ENCODE measurements at places on chromosomes 13 and 19.

GRCh38 chr19:7975037-7975436 is 30.4 kb downstream of the ELAVL1 start:
- DNase-seq = no peak

- peak; percentile 88 for DNase-seq
Observed at GRCh38 chr19:52637718-52638585, at the start of gene ZNF83. Gene ZNF83 (minus strand): TSS chr19:52638355.

- DNase-seq = no peak
Observed at GRCh38 chr19:54206831-54207177, 6.1 kb downstream of the RPS9 start.

DNA sequence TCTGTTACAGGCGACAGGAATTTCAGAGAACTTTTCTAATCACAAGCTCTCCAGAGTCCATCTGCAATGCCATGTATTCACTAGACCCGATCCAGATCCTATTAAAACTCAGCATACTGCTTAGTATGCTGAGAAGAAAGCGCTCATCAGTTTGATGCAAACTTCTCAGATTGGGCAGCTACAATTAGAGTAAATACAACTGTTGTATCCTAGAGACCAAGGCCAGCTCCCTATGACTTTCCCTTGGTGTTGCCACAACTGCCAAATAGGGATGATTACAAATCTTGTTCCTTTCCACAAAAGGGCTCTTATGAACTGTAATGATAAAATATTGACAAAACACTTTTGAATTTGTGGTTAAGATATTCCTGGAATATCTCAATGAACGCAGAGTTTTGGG is 191.2 kb downstream of the SPRY2 start:
- no peak for DNase-seq

- DNase-seq = no peak
Observed at GRCh38 chr13:30354493-30355383, 47.4 kb upstream of the KATNAL1 start.

DNA sequence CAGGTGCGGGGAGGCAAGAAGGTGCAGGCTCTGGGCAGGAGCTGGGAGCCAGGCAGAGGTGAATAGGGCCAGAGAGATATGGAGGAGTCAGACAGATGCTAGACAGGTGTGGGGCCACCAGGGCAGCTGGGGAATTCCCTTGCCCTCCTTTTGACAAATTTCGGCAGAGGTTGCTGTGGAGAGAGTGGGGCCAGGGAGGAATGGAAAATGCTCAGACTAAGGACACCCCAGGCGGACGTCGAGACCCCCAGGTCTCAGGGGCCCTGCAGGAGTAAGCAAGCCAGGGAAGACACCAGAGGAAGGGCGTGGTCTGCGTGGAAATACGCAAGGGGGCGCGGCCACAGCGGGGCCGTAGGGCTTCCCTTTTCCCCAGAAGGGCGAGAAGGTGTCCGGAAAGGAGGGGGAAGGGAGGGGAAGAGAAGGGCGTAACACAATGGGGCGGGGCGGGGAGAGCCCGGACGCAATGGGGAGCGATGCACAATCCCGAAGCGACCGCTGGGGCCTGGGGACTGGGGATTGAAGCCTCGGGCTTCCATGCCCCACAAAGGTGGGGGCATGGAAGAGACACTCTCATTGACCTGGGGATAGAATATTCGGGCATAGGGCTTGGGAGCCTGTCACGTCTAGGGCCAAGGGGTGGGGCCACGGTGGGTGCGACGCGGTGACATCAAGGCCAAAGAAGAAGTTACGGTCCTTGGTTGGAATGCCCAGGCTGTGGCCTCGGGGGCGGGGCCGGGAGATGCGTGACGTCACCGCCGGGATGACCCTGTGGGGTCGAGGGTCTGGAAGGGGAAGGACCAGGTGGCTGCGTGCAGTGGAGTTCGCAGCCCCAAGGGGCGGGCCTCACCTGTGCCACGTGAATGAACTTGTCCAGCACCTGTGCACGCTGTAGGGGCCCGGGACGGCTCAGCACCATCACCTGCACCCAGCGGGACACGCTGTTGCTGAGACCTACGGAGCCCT is 8.2 kb downstream of the RASGRP4 start:
- peak; percentile 41 for DNase-seq

DNA sequence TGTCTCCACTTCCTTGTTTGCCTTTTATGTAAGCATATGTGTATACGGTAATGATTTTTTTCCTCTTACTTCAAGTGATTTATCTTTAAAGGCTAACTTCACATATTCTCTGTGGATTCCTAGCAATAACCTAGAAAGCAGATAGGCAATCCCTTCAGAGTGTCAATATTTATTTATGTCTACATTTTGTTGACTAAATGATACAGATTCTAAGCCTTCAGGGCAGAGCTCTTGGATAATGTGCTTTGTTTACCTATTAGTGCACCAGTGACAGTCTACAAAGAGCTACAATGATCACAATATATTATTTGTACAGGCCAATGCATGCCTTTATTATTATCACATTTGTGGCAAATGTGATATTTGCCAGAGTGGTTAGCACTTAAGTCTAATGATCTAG is 406.2 kb downstream of the EFNB2 start:
- DNase-seq = no peak

DNA sequence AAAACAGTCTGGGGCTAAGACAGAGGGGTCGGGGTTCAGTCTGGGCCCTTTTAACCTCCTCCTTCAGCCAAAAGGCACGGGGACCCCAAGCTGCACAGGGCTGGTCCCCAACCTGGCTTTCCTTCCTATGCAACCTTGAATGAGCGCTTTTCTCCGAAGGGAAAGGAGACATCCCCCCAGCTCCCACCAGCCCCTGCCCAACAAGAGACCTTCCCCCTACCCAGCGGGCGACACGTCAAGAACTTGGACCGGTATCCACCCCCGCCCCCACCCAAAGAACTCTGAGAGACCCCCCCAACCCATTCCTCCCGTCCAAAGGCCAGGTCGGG is 35.0 kb upstream of the NANOS3 start:
- DNase-seq = no peak

DNA sequence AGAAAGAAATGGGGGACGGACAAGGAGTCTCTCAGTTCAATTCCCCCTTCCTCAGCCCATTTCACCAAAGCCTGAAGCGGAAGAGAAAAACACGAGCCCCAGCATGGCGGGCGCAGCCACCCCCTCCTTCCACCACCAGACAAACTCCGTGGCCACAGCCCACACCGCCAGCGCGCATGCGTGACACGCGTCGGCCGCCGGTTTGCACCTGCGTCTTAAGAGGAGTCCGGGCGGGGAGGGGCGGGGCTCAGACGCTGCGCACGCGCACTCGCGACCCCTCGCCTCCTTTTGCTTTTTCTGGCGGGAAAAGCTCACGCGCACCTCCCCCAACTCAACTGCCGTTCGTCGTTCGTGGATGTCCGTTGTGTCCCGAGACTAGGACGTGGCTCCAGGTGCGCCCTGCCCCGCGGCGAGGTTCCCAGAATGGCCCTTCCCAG is at the start of gene KASH5:
Gene KASH5, plus strand, starts transcription at position 314 of the 437 bp plus-strand sequence. CDS start 2,635 bp downstream, outside the sequence.
- peak; percentile 53 for DNase-seq

GRCh38 chr19:30092721-30093569 is 150.9 kb downstream of the URI1 start:
- DNase-seq = no peak

DNA sequence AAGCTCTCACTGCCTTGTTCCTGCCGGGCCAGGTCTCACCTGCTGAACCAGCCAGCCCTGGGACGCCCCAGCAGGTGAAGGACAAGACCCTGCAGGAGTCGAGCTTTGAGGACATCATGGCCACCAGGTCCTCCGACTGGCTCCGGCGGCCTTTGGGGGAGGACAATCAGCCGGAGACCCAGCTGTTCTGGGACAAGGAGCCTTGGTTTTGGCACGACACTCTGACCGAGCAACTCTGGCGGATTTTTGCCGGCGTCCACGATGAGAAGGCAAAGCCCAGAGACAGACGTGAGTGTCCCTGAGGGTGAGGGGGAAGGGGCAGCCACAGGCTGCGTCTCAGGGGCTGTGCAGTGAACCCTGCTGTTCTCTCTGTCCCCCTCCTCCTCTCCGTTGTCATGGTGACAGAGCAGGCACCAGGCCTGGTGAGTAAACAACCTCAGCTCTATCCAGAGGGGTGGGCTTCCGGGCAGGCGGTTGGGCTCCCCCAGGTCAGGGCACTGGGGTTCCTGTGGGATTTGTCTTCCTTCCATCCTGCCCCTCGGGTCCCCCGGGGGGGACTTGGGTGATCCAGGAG is 9.7 kb downstream of the TLE6 start:
- DNase-seq = no peak

- no peak for DNase-seq
Observed at GRCh38 chr13:75752826-75753225, 116.7 kb downstream of the LMO7 start.

DNA sequence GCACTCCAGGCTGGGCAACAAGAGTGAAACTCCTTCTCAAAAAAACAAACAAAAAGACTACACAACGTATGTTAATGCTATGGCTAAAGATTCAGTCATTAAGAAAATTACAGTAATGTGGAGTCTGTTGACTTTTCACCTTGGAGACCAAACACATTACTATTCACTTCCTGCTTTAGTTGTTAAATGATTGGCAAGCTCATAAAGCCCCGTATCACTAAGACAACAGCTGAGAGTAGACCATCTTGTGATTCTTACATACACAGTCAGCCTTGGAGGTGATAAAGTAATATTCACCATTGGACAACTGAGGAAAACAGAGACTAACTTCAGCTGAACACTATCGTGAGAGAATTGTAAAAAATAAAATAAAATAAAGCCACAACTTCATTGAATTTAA is 86.5 kb downstream of the KCTD12 start:
- DNase-seq = no peak

DNA sequence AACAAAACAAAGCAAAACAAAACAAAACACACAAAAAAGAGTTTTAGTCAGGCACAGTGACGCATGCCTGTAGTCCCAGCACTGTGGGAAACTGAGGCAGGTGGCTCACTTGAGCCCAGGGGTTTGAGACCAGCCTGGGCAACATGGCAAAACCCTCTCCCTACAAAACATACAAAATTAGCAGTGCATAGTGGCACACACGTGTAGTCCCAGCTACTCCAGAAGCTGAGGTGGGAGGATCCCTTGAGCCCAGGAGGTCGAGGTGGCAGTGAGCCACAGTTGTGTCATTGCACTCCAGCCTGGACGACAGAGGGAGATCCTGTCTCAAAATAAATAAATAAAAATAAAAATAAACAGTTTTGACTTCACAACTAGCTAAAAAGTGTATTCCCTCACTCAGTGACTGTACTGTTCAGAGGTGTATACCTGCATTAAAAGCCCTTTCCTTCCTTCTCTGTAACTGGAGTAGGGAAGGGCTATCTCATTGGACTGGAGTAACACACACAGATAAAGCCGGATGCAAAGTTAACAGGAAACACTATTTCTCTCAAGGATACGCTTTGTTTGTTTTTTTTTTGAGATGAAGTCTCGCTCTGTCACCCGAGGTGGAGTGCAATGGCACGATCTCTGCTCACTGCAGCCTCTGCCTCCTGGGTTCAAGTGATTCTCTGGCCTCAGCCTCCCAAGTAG is 3.7 kb upstream of the BAX start:
- no peak for DNase-seq

DNA sequence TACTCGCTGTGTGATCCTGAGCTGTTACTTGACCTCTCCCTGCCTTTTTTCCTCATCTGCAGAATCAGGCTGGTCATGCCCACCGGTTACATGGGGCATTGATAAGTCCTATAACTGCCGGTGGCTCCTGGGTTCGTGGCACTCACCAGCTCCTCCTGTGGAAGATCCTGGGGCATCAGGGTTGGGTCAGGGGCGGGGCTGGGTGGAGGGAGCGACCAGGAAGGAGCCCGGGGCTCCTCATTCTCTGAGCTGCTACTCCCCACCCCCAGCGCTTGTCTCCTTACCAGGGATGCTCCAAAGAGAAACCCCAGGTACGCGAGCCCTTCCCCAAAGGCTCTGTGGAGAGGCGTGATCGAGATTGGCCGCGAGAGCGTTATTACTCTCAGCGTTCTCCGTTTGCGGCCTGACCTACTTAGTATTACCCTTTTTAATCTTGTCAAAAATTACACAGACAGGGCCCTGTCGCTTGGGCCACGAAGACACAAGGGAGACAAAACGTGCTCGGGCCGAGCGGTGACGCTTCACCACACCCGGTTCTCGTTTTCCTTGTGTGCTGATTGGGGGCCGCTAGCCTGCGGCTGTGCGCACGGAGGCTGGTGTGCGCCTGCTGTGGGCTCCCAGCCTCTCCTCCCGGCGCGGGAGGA is 10.7 kb downstream of the HDGFL2 start:
- no peak for DNase-seq

DNA sequence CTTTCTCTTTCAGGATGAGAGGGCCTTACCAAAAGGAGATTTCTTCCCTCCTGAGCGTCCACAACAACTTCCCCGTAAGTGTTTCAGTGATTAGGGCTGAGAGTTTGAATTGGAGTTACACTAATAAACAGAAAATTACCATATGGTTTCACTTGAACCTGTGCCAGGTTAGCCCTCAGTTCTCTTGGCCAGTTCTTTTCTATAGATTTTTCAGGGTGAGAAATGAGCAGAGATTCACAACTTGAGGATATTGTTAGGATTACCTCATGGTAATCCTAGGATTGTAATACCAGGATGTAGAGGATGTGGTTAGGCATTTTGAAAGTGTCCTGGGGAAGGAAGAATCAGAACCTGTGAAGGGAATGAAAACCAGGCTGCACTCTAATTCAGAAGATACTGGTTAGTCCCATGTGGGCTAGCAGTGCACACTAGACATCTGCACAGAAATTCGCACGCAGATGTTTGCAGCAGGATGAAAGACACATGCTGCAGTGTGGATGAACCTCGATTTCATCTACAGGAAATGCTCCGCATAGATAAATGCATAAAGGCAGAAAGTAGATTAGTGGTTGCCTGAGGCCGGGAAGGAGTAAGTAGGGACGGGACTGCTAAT is 24.1 kb downstream of the HNRNPM start:
- DNase-seq = no peak

DNA sequence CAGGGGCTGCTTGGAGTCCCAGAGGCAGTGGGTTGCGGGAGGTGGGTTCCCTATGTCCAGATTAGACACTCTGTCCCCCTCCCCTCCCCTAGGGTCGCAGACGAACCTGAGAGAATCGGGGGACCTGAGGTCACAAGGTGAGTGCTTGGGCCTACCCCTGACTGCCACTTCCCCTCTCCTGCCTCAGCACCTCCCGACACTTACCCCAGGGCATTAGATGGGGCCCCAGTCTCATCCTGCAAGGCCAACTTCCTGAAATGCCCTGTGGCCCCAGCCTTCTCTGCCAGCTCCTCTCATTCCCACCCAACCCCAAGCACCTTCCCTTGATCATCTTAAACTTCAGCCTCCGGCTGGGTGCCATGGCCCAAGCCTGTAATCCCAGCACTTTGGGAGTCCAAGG is 23.0 kb downstream of the CKM start:
- no peak for DNase-seq

- DNase-seq = no peak
Observed at GRCh38 chr13:91356919-91357612, 9.6 kb downstream of the MIR17HG start.

DNA sequence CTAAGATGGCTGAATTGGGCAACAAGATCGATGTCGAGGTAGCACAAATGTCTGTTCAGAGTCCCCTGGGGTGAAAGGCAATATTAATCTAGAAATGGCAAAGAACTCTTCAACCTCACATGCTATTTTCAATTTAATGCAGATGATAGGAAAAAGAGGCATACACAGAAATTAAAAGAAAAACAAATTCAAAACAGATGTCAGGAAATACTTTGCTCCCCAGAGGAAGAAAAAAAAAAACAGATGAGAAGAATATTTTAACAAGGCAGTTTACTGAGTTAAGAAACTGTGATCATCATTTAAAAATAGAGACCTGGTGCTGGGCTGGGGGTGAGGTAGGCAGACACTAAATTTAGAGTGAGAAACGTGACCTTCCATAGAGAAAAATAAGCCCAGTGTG is 421.9 kb upstream of the ARGLU1 start:
- no peak for DNase-seq

GRCh38 chr19:7645163-7645562 is 8.3 kb downstream of the STXBP2 start:
- no peak for DNase-seq

Measured in stimulated activated CD4-positive, alpha-beta T cell treated with anti-CD3 and anti-CD28 coated beads, Interleukin-1b, Interleukin-23, amount 100 ng/mL, for 24 hours (primary cell).